Glutamatergic neuron (in vitro differentiated cells): ENCODE measurements at places on chromosomes 6 and 20. TPM values are rescaled to one million over a fixed set of nuclear protein-coding genes. Genes with fewer than 3 reads are reported as not detected.

KIF3B gene
- total RNA-seq: 55.3 TPM

PHACTR1 gene
- 50.7 TPM for total RNA-seq

CDH26 gene
- total RNA-seq: 0.76 TPM

ELOVL5 gene
- 97.2 TPM for total RNA-seq

CENPQ gene
- total RNA-seq: 3.4 TPM

- DNase-seq: no peak
Measured at GRCh38 chr20:14915356-14915755, 577.9 kb upstream of the FLRT3 start.

- DNase-seq: no peak
Measured at GRCh38 chr6:151092591-151092990, 147.2 kb upstream of the AKAP12 start.

GRCh38 chr20:59002388-59002787 is 4.7 kb downstream of the CTSZ start:
- DNase-seq: peak; percentile 3

- no peak for DNase-seq
Measured at GRCh38 chr6:90005048-90005827, 111.0 kb downstream of the GJA10 start.

GRCh38 chr20:58102261-58102660 is 126.2 kb downstream of the ANKRD60 start:
- no peak for DNase-seq

DNA sequence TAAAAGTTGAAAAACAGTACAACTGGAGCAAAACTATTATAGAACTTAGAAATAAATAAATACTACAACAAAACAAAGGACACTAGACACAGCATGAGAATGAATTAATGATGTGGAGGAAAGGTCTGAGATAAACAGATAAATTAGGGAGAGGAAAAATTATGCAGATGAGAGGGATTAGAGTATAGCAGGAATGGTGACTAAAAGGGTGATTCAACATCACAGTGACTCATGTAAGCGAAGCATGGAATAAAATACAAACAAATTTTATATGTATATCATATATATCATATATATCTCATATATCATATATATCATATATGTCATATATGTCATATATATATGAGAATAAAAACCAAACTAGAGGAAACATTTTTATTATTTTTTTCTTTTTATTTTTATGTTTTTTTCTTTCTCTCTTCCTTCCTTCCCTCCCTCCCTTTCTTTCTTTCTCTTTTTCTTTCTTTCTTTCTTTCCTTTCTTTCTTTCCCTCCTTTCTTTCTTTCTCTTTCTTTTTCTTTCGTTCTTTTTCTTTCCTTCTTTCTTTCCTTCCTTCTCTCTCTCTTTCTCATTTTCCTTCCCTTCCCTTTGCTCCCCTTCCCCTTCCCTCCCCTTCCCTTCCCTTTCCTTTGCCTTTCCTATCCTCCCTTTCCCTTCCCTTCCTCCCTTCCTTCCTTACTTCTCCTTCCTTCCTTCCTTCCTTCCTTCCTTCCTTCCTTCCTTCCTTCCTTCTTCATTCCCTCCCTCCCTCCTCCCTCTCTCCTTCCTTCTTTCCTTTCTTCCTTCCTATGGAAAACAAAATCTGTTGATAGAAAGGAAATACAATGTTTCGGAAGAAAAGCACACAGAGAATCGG is 1014.6 kb downstream of the GRIK2 start:
- DNase-seq: no peak

- no peak for DNase-seq
Measured at GRCh38 chr6:125246566-125246965, 55.2 kb downstream of the HDDC2 start.

- no peak for DNase-seq
Measured at GRCh38 chr20:4876731-4877130, 124.6 kb downstream of the SLC23A2 start.

DNA sequence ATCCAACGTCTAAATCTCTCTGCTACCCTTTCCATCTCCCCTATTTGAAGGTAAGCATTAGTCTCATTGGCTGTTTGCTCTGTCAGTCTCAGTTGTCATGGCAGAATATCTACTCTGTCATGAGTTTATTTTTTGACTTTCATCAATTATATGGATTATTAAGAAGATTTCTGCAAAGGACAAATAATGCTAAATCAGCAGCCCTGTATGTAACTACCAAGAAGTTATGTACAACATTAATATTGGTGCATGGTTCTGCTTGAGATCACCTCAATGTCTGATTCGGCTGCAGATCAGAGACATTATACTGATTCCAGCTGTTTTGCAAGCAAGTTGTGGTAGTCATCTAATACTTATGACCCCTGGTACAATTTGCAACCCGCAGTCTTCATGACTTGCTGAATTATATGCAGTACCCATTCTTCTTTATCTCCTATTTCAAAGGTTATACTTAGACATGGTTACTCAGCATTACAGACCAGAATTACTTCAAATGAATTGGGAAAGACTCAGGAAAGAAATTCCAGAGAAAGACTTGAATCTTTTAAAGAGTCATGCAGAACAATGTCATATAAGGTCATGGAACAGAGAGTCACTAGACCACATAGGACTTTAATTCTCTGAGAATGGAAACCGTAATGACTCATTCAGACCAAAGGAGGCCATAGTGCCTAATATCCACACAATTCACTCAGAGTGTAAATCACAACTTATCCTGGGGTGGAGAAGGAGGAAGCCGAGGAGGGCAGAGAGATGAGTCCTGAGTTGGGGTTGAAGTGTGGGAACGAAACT is 201.4 kb downstream of the IBTK start:
- DNase-seq: no peak

GRCh38 chr6:13471184-13471583 is 16.2 kb downstream of the GFOD1 start:
- DNase-seq: no peak

GRCh38 chr20:58407966-58408557 is 19.0 kb downstream of the VAPB start:
- DNase-seq: no peak

GRCh38 chr6:113776998-113777397 is 80.1 kb upstream of the MARCKS start:
- DNase-seq: no peak

GRCh38 chr20:9590189-9590588 is 75.8 kb downstream of the LAMP5 start:
- DNase-seq: no peak

DNA sequence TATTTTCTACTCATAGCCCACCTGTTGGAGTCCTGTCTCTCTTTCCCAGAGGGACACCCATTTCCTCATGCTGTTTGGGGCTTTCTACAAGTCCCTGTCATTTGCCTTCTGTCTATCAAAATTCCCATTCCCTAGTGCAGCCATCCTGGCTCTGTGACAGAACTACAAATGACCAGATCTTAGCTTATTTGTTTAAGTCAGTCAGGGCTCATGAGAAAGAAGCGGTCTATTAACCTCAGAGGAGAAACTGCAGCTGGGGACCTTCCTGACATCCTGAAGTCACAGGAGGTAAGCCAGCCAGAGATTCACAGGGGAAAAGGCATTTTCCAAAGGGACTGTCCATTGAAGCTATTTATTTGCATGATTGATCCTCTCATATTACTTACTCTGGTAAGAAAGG is 1.7 kb upstream of the COL9A1 start:
- no peak for DNase-seq

DNA sequence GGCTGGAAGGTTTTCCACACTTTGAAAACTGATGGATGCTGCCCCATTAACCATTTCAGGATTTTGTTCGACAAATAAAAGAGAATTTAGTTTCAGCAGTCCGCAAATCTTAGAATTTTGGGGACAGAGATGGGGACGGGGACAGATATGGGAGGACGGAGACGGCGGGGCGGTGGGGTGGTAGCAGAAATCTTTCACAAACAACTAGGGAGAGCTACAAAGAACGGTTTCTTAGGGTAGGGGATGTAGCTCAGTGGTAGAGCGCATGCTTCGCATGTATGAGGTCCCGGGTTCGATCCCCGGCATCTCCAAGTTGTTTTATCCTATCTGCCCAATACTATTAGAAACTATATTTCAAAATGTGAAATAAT is 15.1 kb downstream of the HMGN4 start:
- peak; percentile 72 for DNase-seq

GRCh38 chr6:107819964-107820337 is 4.2 kb downstream of the SCML4 start:
- DNase-seq: no peak

DNA sequence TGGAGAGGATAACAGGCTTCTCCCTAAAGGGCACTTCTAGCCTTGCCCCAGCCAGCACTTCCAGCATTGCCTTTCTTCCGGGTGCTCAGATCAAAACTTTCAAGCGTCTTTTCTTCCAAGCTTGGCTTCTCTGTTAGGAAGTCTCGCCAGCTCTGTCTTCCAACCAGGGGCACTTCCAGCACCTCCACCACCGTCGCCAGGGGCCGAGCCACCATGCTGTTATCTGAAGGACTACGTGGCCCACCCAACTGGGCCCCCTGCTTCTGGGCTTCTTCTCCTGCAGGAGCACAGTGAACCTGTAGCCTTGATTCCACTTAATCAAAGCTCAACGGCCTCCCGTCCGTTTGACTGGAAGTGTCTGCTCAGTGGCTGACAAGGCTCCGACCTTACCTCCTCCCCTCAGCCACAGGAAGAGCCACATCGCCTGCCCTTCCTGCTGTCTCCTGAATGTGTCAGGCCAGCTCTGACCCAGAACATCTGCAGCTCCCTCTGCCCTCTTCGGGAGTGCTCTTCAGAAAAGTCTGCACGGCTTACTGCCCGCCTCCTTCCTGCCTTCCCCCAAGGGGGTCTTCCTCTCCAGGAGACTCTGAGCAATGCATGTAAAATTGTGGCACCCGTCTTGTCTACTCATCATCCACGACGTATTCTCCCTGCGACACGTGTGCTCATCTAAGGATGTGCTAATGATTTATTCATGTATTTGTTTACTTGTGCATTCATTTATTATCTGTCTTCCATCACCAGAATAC is 527.0 kb downstream of the CDH26 start:
- no peak for DNase-seq

- no peak for DNase-seq
Measured at GRCh38 chr20:47055699-47056369, 161.2 kb downstream of the EYA2 start.

DNA sequence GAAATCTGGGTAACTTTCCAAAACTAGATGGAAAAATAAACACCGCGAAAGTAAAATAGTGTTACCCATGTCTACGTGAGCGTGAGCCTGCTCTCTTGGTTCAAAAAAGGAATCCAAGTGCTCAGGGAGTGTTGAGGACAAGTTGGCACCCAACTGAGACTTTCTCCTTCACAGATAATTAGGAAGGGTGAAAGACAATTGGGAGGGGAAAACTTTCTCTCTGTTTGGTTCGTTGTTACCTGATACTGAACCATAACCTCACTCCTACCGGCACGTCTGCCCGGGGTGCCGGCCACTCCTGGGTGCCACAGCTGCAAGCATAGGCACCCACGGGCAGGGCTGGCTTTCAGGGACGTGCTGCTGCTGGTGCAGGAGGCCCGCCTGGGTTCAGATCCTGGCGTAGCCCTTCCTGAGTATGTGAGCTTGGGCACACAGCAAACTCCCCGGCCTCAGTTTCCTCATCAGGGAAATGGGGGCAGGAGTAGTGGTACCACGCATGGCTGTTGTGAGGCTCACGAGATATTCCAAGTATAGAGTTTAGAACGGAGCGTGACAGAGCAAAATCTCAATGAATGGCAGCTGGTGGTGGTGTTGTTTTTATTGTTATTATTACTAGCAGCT is 38.2 kb upstream of the PMEPA1 start:
- no peak for DNase-seq

- DNase-seq: no peak
Measured at GRCh38 chr6:148967011-148967520, 220.2 kb downstream of the UST start.

- no peak for DNase-seq
Measured at GRCh38 chr6:2542858-2543218, 207.9 kb downstream of the MYLK4 start.

DNA sequence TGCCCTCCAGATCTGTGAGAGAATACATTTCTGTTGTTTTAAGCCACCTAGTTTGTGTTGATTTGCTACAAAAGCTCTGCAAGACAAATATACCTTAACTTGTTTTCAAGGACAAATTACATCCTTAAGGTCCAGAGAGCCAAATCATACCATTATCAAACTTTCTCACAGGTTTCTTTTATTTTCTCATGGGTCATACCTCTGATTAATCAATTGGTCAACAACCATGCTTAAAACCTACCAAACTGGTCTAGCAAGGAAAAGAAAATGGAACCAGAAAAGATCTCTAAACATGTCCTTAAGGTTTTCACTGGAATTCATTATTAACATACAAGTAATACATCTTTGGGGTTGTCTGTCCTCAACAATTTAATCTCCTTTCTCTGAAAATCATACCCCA is 535.0 kb downstream of the CD83 start:
- DNase-seq: no peak

DNA sequence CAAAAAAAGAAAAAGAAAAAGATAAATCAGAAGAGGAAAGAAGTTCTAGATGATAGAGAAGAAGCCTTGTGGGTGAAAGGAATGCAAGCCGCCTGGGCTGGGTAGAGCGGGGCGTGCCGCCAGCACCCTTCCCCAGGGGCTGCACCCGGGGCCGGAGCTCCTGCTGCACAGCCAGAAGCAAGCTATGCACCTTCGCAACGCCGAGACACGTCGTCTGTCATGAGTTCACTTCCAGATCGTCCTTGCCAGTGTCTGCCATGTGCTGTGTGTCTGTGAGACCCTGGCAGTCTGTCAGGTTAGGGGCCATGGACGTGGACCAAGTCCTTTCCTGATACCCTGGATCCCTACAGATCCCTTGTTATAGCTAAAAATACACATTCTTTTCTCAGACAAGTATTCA is 25.5 kb upstream of the ADRM1 start:
- DNase-seq: no peak

- no peak for DNase-seq
Measured at GRCh38 chr6:159959165-159959975, 9.5 kb upstream of the IGF2R start.

DNA sequence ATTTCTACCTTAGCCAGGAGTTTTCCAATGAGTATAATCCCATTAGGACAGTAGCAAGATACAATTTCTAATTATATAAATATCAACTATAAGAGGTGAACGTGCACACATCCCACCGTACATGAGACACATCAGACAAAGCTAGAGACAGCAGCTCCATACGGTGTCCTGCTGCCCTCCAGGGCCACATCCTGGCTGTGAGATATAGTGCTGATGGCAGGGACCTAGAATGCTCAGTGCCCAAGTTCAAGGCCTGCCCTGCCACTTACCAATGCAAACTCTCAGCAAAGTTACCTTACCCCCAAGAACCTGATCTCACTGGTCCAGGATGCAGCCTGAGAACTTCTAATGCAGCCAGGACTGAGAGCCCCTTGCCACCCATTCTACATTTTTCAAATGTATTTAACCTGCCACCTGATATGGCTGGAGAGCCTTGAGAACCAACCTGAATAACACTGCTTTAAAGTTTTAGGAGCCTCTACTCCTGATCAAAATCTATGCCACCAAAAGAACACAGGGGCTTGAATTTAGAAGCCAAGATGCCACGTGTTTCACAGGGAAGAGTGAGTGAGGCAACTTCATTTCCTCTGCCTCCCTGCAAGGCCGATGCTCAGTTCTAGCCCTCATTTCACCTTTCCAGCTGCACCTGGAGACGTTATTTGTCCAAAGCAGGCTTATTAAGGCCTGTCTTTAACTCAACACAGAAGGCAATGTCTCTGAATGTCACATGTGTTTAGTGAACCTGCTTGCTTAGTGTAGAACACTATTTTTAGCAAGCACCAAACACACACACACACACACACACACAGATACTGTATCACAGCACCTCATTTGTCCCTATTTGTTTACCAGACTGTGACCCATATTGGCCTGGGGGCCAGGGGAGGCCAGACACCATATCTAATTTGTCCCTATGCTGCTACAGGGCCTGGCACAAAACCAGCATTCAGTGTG is 6.1 kb downstream of the NFATC2 start:
- DNase-seq: no peak
